ENCODE measurements at places on chromosomes 7 and 10.

DNA sequence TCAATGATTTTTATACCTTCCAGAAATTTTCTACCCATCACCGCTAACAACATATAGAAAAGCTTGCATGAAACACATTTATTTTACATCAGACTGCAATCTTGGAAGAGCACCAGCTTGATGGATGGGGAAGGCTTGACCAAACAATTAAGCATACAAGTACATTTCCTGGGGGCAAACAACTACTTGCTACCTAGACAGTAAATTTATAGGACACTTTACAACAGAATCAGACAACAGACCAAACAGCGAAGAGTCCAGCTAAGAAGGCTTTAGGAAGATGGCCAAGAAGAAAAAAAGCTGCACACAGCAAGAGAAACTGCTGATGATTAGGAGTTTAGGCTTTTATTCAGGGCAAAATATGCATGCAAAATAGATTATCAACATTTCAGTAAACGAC is 8.0 kb downstream of the AASS start:
- H3K27ac ChIP-seq = no peak overlapping the region
- peaks cover 20% of the 10 kb centered on the region for H3K36me3 ChIP-seq
- H3K27me3 ChIP-seq = no peaks in the 10 kb centered on the region
- H3K4me1 ChIP-seq = peaks cover 26% of the 10 kb centered on the region

DNA sequence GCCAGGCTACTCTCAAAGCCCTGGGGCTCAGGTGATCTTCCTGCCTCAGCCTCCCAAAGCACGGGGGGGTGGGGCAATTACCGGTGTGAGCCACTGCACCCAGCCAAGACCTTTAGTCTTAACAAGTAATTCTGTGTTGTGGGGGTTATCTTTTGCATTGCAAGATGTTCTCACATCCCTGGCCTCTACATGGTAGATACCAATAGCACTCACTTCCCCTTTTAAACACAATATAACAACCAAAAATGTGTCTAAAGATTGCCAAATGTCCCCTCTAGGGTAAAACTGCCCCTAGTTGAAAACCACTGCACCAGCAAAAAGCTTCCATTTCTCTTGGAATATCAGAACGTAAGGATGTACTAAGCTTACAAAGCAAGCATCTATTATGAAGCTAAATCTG is 225.0 kb downstream of the CTNNA3 start:
- H3K4me1 ChIP-seq = no peaks in the 10 kb centered on the region
- no peaks in the 10 kb centered on the region for H3K27me3 ChIP-seq
- no peak for DNase-seq
- H3K27ac ChIP-seq = no peak overlapping the region
- no peaks in the 10 kb centered on the region for H3K36me3 ChIP-seq

- H3K36me3 ChIP-seq = no peaks in the 10 kb centered on the region
- DNase-seq = no peak
- peaks cover 8% of the 10 kb centered on the region for H3K27me3 ChIP-seq
- H3K27ac ChIP-seq = no peak overlapping the region
Observed at GRCh38 chr7:37719077-37719476, 35.5 kb downstream of the GPR141 start.

DNA sequence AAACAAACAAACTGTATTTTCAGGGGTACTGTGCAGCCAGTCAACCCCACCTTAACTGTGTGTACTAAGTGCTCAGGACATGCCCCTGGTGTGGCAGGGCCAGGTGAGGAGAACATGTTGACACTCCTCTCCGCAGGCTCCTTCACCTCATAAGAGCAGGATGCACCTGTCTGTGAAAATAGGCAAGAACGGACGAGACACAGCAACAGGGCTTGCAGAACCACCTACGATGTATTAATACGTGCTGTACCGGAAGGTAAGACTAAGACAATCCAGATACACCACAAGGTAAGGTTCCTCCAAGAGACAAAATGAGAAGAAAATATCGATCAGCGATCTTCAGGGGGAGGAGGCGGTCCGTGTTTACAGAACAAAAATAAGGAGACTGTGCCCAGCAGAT is 65.8 kb upstream of the CAMK2B start:
- H3K27ac ChIP-seq = peak overlapping the region; percentile 39
- no peak for DNase-seq
- no peaks in the 10 kb centered on the region for H3K4me1 ChIP-seq
- H3K4me3 ChIP-seq = no peak overlapping the region
- peaks cover 32% of the 10 kb centered on the region for H3K36me3 ChIP-seq

- peak overlapping the region; percentile 93 for H3K4me3 ChIP-seq
- H3K27ac ChIP-seq = peak overlapping the region; percentile 64
- DNase-seq = no peak
Observed at GRCh38 chr7:5597772-5598171, 174.1 kb upstream of the TNRC18 start.

DNA sequence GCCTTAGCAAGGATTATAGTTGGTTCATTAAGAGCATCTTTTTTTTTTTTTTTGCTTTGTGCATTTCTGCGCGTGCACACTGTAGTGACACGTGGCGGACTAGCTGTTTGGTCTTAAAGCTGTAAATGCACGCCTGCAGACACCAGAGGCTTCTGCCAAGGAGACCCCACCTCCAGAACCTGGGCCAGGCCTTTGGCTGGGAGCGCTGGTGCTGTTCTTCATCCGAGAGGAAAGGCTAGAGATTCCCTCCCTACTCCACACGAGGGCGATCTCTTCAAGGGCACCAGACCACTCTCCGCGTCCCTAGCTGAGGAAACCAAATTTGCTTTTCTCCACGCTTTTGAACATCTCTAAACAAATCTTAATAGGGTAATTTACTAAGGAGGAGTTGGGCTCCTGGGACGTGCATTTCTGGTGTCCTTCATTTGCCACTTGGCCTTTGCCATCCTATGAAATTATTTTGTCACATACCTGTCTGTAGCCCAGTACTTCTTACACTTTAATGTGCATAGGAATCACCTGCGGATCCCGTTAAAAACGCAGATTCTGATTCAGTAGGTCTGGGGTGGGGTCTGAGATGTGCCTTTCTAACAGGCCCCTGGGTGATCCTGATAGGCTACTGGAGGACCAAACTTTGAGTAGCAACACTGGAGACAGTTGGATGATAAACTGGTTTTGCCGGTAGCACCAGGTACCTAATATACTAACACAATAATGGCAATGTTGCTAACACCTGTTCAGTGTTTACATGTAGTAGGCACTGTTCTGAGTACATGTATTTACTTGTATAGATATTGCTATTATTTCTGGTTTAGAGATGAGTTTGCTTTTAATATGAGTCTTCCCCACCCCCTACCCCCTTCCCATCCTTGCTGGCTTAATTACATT is 1.3 kb upstream of the SLC26A5 start:
- H3K4me3 ChIP-seq = no peak overlapping the region
- no peaks in the 10 kb centered on the region for H3K36me3 ChIP-seq
- peaks cover 94% of the 10 kb centered on the region for H3K27me3 ChIP-seq
- DNase-seq = peak; percentile 65
- peaks cover 9% of the 10 kb centered on the region for H3K4me1 ChIP-seq

DNA sequence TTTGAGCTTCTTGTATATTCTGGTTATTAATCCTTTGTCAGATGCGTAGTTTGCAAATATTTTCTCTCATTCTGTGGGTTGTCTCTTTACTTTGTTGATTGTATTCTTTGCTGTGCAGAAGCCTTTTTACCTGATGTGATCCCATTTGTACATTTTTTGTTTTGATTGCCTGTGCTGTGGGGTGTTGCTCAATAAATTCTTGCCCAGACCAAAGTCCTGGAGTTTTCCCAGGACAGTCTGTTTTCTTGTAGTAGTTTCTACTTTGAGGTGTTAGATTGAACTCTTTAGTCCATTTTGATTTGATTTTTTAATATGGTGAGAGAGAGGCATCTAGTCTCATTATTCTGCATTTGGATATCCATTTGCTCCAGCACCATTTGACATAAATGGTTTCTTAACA is 588.7 kb upstream of the MBL2 start:
- no peaks in the 10 kb centered on the region for H3K36me3 ChIP-seq
- DNase-seq = no peak

GRCh38 chr7:123583821-123584220 is 17.8 kb upstream of the ASB15 start:
- H3K27ac ChIP-seq = no peak overlapping the region
- DNase-seq = no peak
- no peaks in the 10 kb centered on the region for H3K36me3 ChIP-seq
- H3K4me1 ChIP-seq = peaks cover 4% of the 10 kb centered on the region

GRCh38 chr10:60728056-60728455 is 50.2 kb upstream of the CDK1 start:
- no peak overlapping the region for H3K4me3 ChIP-seq
- DNase-seq = no peak
- H3K27ac ChIP-seq = no peak overlapping the region
- peaks cover 40% of the 10 kb centered on the region for H3K27me3 ChIP-seq
- no peaks in the 10 kb centered on the region for H3K36me3 ChIP-seq
- H3K4me1 ChIP-seq = peaks cover 9% of the 10 kb centered on the region

- H3K4me3 ChIP-seq = no peak overlapping the region
- H3K36me3 ChIP-seq = peaks cover 46% of the 10 kb centered on the region
- no peak for DNase-seq
- H3K27ac ChIP-seq = no peak overlapping the region
Observed at GRCh38 chr7:135152442-135152841, 4.6 kb downstream of the TMEM140 start.

- peaks cover 8% of the 10 kb centered on the region for H3K27me3 ChIP-seq
- no peak overlapping the region for H3K4me3 ChIP-seq
- H3K36me3 ChIP-seq = no peaks in the 10 kb centered on the region
Observed at GRCh38 chr7:33232632-33233145, 103.3 kb downstream of the BBS9 start.

- peaks cover 14% of the 10 kb centered on the region for H3K4me1 ChIP-seq
- peaks cover 4% of the 10 kb centered on the region for H3K27me3 ChIP-seq
- DNase-seq = no peak
- no peak overlapping the region for H3K4me3 ChIP-seq
- H3K27ac ChIP-seq = no peak overlapping the region
Observed at GRCh38 chr7:115724400-115725056, 306.0 kb downstream of the TFEC start.
